ENCODE measurements at places on chromosomes 13 and 19.

GRCh38 chr13:111975539-111976473 is 91.1 kb upstream of the SOX1 start:
- no peak for ATAC-seq

GRCh38 chr13:27263438-27263837 is 7.2 kb upstream of the RASL11A start:
- no peak for ATAC-seq

GRCh38 chr19:21835429-21835809 is 563 bp downstream of the ZNF43 start:
- no peak for ATAC-seq

DNA sequence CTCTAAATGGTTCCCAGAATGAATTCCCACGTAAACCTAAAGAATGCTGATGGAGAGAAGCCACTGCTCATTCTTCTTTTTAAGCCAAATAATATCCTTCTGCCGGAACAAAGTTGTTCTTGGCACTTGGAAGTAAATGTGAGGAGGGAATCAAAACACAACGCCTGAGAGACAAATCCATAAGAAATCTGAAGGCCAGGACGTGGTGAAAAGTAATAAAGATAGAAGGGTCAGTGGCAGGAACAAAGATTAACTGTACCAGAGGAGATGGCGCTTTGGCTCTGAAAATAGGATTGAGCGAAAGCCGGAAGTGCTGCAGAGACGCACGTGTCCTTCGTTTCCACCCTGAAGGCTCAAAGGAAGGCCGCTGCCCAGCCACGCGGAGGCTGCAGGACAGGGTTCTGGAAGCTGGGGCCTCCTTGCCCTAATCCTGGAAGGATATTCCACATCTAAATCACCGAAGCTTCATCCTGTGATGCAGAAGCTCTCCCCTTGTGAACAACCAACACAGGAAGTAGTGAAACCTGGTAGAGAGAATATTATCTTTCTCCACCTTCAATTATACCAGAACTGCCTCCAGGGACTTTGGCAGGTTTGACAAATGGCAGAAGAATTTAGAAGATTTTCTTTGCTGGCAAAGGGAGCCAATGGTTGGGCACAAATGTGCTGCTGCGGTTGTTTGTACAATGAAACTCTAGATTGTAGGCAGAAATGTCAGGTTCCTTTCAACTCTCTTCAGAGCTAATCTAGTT is 214.6 kb upstream of the SERP2 start:
- no peak for ATAC-seq

GRCh38 chr13:109794095-109794494 is 7.7 kb upstream of the IRS2 start:
- ATAC-seq: peak; percentile 48

Measured in esophagus mucosa (tissue), 1 donor.